ENCODE measurements at places on chromosomes 2 and 18. TPM values are rescaled to one million over a fixed set of nuclear protein-coding genes. Genes with fewer than 3 reads are reported as not detected.

Gene SULT1C4
- 3.3 TPM for total RNA-seq

Gene ENOSF1
- total RNA-seq, result 6.0 TPM

Gene TOGARAM2
- 64.4 TPM for total RNA-seq

Gene UGT1A3
- total RNA-seq, result not detected

Gene TCF23
- total RNA-seq, result 0.20 TPM

Gene CCL20
- not detected for total RNA-seq

Gene SERPINB10
- total RNA-seq, result not detected

Gene MAP3K19
- not detected for total RNA-seq

Gene CYB5A
- total RNA-seq, result 21.4 TPM

Gene RESP18
- total RNA-seq, result not detected

Gene PARD3B
- 6.3 TPM for total RNA-seq

Gene MREG
- 0.40 TPM for total RNA-seq

Gene C2orf92
- total RNA-seq, result 4.2 TPM

Gene UGT1A10
- not detected for total RNA-seq

Gene SCYGR4
- not detected for total RNA-seq

Gene VIT
- total RNA-seq, result 18.7 TPM

Gene HOXD13
- total RNA-seq, result not detected

Gene ASAP2
- 3.1 TPM for total RNA-seq

Gene PTH2R
- not detected for total RNA-seq

Gene HRH4
- total RNA-seq, result not detected

Gene KHK
- total RNA-seq, result 0.91 TPM
